ENCODE measurements at places on chromosomes 13 and 19.

GRCh38 chr19:16199275-16199932 lies 1.7 kb downstream of the AP1M1 start:
- DNase-seq: no peak

DNA sequence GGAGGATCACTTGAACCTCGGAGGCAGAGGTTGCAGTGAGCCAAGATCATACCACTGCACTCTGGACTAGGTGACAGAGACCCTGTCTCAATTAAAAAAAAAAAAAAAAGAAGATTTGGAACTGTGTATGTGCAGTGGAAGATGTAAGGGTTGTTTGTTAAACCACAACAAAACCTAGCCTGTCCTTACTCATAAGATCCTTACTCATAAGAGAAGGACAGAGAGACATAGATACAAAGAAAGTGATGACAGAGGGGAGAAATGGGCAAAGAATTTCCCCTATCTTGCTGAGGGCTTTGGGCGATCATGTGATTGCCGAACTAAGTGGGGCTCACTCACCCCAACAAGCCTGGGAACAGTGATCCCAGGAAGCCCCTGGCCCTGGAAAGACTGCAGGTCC lies 7.9 kb downstream of the ITPKC start:
- no peak for DNase-seq

- no peak for DNase-seq
Measured at GRCh38 chr13:50682002-50682401, 161.5 kb downstream of the DLEU7 start.

DNA sequence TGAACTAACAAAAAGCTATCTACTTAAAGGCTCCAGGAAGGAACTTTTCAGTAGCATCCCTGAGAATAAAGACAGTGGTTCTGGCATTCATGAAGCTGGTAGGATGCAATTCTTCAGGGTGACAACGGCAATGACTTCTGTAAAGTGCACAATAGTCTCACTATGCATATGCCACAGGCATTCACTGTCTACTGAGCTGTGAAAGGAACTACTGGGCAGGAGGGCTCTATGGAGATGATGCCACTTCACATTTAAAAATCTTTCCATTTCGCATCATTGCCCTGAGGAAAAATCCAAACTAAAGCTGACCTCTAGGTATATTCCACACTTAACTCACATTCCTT lies 2020.6 kb upstream of the PCDH20 start:
- DNase-seq: no peak

DNA sequence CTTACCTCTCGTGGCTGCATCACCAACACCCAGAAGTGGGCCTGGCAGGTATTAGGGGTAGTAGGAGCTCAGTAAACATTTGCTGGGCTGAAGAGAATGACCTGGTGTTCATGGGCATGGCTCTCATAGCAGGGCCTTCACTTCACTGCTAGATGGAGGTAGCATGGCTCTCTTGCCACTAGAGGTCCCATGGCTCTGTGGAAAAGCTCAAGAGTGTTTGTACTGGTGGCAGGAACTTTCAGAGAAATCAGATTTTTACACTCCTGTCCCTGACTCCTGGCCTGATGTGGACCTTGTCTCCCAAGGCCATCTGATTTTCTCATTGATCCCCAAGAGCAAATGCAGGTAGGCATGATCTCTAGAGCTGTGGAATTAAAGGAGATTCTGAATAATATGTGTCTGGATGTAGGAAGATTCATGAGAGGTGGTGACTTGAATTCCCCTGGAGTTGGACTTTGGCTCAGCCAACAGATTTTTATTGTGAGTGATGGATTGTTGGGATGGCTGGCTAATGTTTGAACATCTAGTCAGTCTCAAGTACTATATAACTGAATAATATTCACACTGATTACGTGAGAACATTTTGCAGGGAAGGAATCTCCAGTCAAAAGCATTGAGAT lies 5.7 kb downstream of the ZNF574 start:
- peak; percentile 19 for DNase-seq

DNA sequence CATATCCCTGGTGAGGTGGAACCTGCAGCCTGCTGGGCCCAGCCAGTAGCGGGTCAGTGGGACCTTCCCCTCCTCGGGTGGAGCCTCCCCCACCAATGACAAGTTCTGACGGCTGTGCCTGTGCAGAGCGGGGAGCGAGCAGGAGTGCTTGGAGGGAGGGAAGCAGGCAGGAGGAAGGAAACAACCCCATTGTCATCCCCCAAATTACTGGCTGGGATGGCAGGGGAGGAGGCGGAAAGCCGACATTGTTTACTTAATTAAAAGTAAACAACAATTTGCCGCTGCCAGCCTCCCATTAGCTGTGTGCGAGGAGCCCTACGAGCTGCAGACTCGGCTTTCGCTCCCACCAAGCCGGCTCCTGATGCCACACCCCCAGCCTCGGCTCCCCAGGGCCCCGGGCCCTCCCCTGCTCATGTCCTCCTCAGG lies 45.5 kb downstream of the LYL1 start:
- DNase-seq: no peak

- no peak for DNase-seq
Measured at GRCh38 chr19:4012092-4012974, 4.8 kb downstream of the PIAS4 start.

DNA sequence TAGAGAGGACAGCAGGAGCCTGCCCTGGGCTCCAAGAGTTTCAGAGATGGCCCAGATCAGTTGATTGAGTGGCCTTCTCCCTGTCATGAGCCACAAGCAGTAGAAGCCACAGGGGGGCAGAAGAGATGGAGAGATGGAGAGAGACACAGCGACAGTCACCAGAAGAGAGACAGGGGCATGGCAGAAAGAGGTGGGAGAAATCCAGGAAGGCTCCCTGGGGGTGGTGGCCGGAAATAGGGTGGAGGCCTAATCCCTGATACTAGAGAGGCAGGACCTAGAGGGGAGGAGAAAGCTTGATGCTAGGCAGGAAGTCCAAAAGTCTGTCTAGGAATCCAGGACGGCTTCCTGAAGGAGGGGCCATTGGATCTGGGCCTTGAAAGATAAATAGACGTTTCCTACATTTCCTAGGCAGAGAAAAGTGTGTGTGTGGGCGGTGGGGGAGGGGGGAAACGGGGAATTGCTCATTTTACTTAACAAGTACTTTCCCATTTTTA lies 9.6 kb upstream of the TPM4 start:
- DNase-seq: peak; percentile 75

GRCh38 chr19:29660835-29661234 lies 4.4 kb upstream of the PLEKHF1 start:
- DNase-seq: no peak

DNA sequence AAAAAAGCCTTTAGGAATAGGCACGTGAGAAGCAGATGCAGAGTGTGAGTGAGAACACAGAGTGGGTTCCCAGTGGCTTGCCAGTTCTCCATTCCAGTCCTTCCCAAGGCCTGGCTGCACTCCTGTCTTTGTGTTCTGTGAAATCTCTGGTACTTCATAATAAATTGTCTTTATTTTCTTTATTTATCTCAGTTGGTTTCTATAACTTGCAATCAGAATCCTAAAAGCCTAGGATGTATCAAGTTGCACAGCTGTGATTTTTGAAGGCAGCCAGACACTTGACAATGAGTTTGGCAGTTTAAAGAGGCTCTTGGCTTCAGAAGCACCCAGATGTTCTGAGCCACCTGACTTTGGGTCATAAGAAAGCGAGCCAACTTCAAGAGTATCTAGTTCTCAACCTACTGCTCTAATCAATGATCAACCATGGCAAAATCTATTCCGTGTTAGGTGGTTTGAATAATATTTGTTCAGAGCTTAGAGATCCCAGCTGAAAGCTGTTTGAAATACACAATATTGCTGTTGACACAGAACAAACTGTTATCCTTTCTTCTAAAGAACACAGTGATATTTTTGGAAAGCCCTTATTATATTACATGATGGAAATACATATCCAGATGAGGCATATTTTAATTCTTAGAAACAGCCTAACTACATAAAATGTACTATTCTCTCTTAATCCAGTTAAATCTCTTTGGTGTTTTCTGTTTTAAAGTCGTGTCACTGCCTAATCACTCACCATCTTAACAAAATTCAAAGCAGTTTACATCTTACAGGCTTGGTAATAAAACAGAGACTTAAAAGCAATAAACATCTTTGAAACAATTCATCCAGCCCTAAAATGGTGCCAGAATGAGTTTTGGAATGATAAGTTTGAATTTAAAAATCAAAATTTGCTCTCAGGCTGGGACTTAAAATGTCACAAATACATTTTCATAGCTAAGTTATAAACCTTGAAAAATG lies 483.0 kb upstream of the NBEA start:
- no peak for DNase-seq

GRCh38 chr13:75986818-75987217 lies 350.7 kb downstream of the LMO7 start:
- DNase-seq: no peak

- no peak for DNase-seq
Measured at GRCh38 chr19:4639531-4640246, 373 bp downstream of the TNFAIP8L1 start.

DNA sequence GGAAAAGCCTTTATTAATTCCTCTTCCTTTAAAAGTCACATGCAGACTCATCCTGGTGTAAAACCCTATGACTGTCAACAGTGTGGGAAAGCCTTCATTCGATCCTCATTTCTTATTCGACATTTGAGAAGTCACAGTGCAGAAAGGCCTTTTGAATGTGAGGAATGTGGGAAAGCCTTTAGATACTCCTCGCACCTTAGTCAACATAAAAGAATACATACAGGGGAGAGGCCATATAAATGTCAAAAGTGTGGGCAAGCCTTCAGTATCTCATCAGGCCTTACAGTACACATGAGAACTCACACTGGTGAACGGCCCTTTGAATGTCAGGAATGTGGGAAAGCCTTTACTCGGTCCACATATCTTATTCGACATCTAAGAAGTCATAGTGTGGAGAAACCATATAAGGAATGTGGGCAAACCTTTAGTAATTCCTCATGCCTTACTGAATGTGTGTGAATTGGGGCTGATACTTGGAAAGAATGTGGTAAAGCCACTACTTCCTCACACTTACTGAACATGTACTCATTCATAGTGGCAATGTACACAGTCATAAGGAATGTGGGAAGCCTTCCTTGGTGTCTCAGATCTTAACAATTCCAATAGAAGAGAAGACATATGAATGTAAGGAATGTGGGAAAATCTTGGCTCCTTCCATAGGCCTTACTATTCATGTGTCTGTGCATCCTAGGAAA lies 18.8 kb downstream of the ZNF559 start:
- no peak for DNase-seq

GRCh38 chr19:13573056-13573667 lies 66.9 kb upstream of the CACNA1A start:
- no peak for DNase-seq

DNA sequence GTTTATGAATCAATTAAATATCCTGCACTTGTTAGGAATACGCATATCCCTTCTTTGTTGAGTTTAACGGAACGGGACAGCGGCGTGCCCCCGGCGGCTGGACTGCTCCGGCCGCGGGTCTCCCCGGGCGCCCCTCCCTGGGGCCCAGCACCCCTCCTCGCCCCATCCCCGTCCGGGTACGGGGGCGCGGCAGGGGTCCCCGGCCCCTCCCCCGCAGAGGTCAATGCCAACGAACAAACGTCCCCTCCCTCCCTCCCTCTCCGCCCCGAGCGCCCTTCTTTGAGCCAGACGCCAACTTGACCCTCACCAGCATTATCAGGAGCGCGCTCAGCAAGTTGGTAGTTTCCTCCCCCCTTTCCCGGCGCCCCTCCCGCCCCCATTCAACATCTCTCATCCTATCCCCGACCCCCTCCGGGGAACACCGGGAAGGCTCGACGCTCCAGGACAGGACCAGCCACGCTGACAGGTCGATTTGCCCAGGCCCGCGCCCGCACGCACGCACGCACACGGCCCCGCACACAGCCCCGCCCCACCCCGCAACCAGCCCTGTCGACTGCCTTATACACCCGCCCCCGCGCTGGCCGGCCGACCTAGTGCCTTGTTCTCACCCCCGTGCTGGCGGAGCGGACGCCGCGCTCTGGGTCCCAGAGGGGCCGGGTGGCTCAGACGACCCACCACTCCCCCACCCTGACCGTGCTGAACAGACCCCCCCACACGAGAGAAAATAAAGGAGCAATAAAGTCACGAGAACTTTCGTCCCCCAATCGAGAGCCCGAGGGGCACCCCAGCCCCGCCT lies 5.0 kb downstream of the LYL1 start:
- no peak for DNase-seq

- no peak for DNase-seq
Measured at GRCh38 chr19:33653684-33654083, 31.9 kb downstream of the CHST8 start.

DNA sequence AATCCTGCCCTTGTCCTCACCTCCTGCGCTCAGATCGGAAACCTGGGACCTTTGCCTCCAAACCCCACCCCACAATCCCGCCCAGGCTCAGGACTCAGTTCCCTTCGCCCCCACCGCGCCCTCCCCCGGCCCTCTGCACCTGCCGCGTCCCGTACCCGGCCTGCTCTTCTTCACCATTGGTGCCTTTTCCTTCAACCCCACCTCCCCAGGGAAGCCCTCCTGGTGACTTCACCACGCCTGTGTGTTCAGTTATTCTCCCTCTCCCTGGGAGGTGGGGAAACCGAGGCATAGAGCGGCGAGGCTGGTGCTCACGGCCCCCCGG lies 19.3 kb upstream of the TCF3 start:
- no peak for DNase-seq

DNA sequence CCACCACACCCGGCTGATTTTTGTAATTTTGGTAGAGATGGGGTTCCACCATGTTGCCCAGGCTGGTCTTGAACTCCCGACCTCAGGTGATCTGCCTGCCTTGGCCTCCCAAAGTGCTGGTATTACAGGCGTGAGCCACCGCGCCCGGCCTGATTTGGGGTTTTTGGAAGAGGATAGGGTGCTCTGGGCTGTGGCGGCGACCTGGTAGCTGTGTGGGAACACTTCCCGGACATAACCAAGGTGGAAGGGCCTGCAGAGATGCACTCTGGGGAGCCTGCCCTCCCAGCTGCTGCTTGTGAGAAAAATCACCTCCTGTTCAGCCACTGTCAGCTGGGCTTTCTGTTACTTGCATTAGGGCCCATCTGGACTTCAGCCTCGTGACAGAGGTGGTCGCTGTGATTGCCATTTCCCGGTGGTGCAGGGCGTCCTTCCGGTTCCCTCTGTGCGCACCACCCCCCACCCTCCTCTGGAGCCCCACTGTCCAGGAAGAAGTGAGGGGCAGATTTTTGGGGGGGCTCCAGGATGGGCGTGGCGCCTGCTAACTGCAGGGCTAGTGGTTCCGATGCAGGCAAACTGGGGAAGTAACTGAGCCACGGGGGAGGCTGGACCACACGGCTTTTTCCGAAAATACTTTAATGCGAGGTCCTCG lies 7.5 kb downstream of the IL4I1 start:
- DNase-seq: no peak

GRCh38 chr19:19132912-19133311 lies 5.4 kb downstream of the TMEM161A start:
- DNase-seq: no peak

GRCh38 chr13:103203735-103204330 lies 137.6 kb upstream of the SLC10A2 start:
- no peak for DNase-seq

- DNase-seq: no peak
Measured at GRCh38 chr19:30857388-30857787, 485.2 kb downstream of the ZNF536 start.

DNA sequence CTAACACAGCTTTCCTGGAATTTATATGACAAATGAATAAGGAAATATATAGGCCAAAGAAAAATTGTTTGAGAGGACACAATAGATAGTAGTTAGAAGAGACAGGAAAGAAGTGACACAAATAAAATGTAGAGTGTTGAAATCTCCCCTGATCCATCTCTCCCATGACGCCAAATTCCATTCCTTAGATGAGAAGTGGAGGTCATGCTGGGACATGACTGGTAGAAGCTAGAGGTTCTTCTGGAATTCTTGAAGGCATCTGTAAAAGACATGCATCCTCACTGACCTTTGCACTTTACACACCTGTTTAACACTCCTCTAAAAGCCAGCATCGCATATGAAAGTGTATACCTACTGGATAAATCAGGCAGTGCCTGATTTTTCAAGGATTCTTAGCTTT lies 67.8 kb downstream of the DGKH start:
- no peak for DNase-seq

GRCh38 chr19:3324405-3324856 lies 42.0 kb upstream of the NFIC start:
- peak; percentile 42 for DNase-seq
